GM03348 (cell line): ENCODE measurements at places on chromosomes 11 and 22.
A peak's percentile ranks its signal among the peaks of the same experiment; 100 is the strongest.

GRCh38 chr22:17638182-17638431, 450 bp upstream of the BCL2L13 start:
- DNase-seq, result peak; percentile 62

GRCh38 chr11:93694109-93694508, 32.6 kb downstream of the CEP295 start:
- DNase-seq, result no peak

- peak; percentile 32 for DNase-seq
Observed at GRCh38 chr11:113778111-113778910, 1.3 kb upstream of the CLDN25 start.

DNA sequence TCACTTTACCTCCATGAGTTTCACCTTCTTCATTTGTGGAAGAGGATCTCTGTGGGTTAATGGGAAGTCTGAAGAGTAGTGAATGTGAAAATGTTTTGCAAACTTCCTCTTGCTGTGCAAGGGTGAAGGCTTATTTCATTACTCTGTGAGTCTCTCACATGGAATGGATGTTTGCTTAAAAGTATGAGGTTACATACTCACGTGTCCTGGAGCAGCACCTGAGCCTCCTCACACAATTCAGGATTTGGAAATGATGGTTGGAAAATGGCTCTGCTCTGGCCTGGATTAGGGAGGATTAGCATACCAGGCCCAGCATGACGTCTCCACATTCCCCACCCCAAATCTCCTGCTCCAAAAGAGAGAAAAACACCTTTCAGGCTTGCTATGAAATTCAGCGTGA, 4.8 kb downstream of the GRAMD1B start:
- DNase-seq, result no peak

DNA sequence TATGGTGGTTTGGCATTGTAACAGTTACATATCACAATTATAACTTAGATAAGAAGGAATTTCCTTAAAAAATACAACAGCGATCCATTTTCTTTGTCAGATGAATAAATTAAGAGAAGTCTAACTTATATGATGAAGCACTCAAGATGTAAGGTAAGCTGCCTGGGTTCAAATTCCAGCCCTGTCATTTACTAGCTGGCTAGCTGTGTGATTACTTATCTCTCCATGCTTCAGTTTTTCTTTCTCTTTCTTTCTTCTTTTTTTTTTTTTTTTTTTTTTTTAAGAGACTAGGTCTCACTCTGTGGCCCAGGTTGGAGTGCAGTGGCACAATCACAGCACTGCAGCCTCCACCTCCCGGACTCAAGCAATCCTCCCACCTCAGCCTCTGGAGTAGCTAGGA, 22.2 kb upstream of the LDHA start:
- DNase-seq, result no peak

GRCh38 chr22:20131859-20132685, 468 bp downstream of the ZDHHC8 start:
- DNase-seq, result peak; percentile 65

DNA sequence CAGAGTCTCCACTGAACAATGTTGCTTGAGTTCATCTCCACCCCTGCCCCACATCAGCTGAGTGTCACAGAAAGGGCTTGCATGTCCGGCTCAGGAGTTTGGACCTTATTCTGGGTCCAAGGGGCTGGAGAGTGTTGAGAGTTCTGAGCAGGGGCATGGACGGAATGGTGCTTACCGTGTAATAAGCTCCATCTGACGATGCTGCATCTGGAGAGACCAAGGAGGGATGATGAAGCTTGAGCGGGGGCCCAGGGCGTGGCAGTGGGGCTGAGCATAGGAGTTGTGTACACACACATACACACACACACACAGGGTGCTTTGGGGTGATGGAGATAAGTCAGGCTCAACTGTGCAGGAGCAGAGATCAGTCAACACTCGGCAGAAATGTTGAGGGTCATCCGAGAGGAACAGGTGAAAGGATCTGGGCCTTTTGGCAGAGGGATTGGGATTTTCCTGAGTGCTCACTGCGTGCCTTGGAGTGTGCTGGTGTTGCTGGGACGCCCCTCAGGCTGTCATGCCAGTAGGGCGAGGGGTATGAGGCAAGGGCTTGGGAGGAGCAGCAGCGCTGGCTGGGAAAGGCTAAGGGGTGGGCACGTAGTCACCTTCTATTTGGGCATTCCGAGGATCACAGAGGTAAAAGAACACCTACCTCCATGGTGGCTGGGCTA, 2.3 kb downstream of the USP35 start:
- DNase-seq, result no peak

GRCh38 chr11:131998020-131998419, 627.6 kb downstream of the NTM start:
- no peak for DNase-seq

DNA sequence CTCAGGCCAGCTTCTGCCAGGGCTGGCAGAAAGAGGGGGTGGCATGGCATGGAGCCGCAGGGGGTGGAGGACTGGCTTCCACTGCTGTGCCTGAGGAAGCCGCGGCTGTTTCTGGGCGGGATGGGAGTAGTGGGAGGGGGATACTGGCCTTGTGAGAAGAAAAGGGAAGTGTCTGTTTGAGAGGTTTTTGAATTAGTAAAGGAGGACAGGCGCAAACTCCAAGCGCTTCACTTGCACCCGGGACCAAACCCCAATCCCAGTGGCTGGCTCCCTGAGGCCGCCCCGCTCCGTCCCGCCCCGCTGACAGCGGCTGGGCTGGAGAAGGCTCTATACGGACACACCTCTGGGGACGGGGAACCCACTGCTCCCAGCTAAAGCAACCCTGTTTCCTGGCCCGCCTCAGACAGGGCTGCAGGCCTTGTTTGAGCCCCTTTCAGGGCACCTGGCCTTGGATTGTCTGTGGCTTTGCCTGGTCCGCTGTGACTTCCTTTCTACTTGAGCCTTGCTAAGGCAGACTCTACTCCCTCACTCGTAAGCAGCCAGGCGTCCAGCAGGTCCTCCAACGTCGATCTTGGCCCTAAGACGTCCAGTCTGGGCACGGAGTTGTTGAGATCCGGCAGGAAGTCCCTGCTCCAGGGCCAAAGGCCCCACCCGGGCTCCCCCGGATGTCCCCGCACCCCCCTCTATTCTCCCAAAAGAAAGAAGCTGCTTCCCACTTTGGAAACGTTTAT, 2.2 kb downstream of the APOA1 start:
- no peak for DNase-seq

GRCh38 chr11:64356498-64357411, 2.2 kb upstream of the RPS6KA4 start:
- DNase-seq, result peak; percentile 58

GRCh38 chr11:104043142-104043541, 6.7 kb downstream of the DDI1 start:
- no peak for DNase-seq

- no peak for DNase-seq
Observed at GRCh38 chr11:17581732-17582053, 34.6 kb downstream of the OTOG start.

- DNase-seq, result no peak
Observed at GRCh38 chr11:1399386-1400316, 9.9 kb downstream of the BRSK2 start.

DNA sequence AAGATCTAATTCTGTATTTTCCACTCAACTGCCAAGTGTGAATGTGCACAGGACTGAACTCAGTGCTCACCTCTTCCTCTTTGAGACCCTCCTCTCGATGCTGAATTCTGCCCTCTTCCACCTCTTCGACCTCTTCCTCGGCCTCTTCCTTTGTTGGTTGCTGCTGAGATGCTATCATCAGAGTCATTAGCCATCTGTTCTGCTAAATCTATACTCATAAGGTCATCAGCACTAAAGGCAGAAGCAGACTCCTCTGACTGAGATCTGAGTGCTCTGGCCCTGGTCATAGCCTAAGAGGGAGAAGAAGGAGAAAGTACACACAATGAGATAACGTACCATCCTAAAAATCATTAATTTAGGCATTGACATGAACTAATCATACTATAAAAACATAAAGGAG, 45.9 kb upstream of the GPR83 start:
- no peak for DNase-seq

- peak; percentile 29 for DNase-seq
Observed at GRCh38 chr22:41831828-41832552, 915 bp upstream of the SREBF2 start.

GRCh38 chr11:93238956-93239355, 41.2 kb upstream of the SLC36A4 start:
- DNase-seq, result no peak

DNA sequence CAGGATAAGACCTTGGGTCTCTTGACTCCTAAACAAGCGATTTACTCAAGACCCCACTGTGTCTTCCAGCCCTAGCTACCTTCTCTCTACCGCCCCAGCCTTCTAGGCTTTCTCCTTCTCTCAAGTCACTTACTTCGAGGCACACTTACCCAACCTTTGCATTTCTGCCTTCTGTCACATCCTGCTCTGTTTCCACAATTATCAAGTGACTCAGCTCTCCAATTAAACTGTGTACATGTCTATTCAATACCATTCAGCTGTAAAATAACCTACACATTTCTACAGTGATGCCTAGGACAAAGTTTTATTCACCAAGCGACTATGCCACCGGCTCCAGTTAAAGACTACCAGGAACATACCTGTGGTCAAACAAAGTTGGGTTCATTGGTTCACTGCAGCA, 69.0 kb downstream of the LARGE1 start:
- DNase-seq, result no peak

DNA sequence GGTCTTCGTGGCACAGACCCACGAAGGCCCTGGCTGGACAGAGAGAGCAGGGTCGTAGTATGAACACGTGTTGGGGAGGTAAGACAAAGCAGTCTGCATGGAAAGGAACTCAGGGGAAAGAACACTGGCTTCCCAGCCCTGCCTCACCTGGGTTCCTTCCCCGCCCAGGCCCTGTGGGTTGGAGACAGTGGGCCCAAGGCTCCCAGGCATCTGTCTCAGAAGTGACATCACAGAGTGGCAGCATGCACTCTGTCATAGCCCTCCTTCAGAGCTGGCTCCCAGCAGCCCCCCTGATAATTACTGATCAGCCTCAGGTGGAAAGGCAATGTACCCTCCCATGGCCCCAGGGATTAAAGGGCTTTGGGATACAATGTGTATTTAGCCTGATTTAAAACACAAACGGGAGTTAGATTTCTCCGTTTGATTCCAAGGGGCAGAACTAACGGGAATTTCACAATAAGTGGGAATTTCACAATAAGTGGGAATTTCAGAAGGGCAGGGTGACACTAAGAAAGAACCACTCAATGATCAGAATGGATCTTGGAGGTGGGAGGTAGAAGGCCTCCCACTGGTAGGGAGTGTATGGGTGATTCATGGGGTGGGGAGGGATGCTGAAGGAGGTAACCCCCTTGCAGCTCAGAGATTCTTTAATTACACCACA, 65.1 kb downstream of the SLC22A12 start:
- peak; percentile 66 for DNase-seq

DNA sequence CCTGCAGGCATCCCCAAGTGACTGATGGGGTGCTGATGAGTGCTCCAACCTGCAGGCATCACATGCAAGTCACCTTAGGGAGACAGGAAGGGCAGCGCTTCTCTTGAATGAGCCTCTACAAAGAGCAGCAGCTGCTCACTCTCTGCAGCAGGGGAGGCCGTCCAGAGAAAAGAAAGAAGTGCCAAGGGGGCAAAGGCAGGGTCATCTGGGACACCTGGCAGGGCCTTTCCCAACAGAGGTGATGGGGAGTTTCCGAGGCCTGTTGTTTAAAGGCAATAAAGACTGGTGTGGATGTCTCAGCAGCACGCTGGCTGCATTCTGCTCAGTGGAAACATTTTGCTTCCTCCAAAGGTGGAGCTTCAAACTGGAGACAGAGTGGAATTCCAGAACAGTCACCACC, 113.7 kb downstream of the ETS1 start:
- DNase-seq, result peak; percentile 32

- peak; percentile 94 for DNase-seq
Observed at GRCh38 chr22:42444077-42444904, 12.1 kb upstream of the NFAM1 start.

DNA sequence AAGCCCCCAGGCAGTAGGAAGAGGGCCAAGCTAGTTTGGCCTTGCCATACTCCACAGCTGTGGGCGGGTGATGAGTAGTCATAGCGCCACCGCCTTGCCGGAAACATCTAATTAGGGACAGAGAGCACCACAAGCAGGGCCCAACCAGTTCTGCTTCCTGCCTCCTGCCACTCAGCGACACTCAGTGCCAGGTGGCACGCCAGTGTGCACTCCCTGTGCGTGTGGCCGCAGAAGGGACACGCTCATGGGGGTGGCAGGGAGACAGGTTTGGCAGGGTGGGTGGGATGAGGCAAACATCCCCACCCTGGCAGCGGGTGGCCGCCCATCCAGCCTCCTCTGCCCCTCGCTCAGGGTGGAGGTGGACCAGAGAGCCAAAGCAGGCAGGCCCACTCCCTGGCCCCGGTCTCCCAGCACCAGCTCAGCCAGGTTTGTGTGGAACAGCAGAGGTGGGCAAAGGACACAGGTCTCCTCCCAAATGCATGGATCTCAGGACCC, 4.9 kb downstream of the OVOL1 start:
- DNase-seq, result no peak

GRCh38 chr11:1890856-1891830, 552 bp downstream of the PRR33 start:
- DNase-seq, result no peak

GRCh38 chr11:57779276-57779675, 17.7 kb downstream of the CTNND1 start:
- DNase-seq, result peak; percentile 55
